LoVo (cell line): ENCODE measurements at places on chromosomes 11 and 22.

GRCh38 chr11:99841885-99842284, 821.1 kb downstream of the CNTN5 start:
- DNase-seq = no peak

DNA sequence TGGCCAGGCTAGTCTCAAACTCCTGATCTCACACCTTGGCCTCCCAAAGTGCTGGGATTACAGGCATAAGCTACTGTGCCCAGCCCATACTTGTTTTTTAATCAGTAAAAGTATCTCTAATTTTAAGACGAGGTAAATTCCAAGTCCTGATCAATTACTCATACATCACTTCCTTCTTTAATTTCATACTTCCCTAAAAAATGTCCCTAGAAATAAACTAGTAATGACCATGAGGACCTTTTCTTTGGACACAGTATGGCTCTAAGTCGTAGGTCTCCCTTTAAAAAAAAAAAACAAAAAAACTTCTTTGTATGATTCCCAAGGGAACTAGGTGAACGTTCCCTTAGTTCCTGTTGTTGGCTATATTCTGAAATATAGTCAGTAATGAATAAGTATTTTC, 29.8 kb downstream of the NUP98 start:
- DNase-seq = no peak

DNA sequence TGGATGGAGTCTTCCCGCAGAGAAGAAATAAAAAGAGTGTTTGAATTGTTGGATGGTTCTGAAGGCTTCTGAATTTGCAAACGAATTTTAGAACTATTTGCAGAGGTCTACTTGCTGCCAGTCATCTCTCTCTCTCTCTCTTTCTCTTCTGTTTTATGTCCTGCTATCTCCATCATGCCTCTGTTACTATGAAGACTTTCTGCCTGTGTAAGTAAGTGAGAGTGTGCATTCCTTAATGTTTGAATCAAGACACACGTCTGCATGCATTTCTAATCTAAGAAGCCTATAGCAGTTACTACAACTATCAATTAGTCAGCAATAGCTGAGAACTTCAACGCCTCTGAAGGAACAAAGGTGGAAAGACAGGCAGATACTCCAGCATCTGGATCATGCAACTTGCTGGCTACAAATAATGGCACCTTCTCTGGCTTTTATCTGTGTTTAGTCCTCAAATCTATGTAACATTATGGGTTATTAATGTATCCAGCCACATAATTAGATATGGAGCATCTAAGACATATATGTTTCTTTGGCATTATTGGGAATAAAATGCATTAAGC, 191.5 kb upstream of the BLID start:
- DNase-seq = no peak

DNA sequence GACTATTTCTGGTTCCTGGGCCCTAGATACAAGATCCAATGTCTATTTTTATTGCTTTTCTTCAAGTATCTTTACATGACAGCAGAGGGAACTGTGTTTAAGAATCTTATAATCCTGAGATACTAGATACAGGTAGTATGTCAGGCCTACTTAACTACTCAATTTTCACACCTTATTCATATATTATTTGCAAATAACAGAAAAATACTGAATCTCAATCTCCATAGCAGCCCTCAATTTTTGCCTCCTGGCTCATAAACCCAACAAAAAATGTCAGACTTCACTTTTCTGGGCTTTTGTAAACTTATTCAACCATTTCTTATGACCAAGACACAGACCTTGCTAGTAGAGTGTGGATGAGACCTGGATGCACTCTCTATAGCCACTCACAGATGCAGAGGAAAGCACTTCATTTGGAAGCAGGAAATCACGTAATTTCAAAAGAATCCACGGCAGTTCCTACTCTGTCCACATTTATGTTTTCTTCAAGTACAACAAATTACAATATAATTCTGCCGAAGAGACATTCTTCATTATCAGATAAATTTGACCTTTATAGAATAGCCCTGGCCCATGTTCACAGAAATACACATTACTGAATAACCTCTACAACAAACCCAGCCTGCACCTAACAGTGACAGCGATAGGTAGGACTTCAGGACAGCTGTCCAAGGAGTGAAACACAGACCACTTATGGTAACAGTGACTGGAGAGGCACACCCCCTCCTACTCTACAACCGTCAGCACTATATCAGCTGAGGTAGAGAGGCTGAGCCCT, 62.0 kb upstream of the YPEL1 start:
- DNase-seq = no peak

DNA sequence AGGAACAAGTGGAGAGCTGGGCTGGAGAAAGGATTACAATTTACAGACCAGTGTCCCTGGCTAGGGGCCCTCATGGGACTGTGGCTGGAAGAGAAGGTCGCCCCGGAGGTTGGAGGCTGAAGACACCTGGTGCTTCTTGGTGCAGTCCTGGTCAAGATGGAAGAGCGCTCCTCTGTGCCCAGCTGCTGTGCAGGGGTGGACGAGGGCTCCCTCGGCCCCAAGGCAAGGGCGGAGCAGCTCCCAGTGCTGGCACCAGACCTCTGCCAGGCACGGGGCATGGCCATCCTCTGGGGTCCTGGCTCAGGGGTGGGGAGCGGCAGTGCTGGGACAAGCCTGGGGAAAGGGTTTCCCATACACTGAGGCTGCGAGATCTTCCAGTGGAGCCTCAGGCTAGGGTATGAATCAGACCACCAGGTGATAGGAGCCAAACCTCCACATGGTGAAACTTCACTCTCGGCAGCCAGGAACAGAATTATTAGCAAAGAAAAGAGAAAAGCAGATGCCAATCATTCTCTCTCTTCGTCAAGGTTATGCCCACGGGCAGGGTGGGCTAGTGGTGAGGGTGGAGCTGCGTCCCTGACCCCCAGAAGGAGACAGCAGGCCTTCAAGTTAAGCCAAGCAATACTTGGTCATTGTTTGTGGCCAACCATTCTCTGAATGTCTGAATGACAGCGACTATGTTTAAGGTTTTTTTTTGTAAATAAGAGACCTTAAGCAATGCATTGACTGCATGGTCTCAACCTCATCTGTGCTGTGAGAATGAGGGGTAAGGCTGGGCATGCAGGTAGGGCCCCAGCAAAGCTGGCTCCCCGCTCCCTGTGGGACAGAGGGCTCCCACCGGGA, 32.1 kb downstream of the PPM1F start:
- DNase-seq = no peak
